Stimulated activated CD4-positive, alpha-beta T cell treated with anti-CD3 and anti-CD28 coated beads, TNF-alpha, amount 100 ng/mL, for 1 hour (primary cell): ENCODE measurements at places on chromosomes 6 and 20.

DNA sequence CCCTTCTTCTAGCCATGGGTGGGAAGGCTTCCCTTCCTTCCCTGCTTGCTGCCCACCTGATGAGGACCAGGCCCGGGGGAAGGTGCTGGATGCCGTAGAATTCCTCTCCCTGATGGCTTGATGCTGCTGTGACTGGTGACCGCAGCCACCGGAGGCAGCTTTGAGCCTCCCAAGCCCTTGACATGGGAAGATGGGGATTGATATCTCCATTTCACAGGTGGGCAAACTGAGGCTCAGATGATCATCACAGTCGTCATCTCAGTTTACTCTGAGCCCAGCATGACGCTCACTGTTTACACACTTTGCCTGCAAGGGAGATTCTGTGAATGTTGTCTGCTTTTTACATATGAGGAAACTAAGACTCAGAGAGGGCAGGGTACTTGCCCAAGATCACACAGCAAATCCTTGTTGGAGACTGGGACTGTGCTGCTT, 43.9 kb downstream of the SRC start:
- no peak for DNase-seq

- DNase-seq = no peak
Observed at GRCh38 chr6:133807501-133807900, 81.4 kb upstream of the TCF21 start.

DNA sequence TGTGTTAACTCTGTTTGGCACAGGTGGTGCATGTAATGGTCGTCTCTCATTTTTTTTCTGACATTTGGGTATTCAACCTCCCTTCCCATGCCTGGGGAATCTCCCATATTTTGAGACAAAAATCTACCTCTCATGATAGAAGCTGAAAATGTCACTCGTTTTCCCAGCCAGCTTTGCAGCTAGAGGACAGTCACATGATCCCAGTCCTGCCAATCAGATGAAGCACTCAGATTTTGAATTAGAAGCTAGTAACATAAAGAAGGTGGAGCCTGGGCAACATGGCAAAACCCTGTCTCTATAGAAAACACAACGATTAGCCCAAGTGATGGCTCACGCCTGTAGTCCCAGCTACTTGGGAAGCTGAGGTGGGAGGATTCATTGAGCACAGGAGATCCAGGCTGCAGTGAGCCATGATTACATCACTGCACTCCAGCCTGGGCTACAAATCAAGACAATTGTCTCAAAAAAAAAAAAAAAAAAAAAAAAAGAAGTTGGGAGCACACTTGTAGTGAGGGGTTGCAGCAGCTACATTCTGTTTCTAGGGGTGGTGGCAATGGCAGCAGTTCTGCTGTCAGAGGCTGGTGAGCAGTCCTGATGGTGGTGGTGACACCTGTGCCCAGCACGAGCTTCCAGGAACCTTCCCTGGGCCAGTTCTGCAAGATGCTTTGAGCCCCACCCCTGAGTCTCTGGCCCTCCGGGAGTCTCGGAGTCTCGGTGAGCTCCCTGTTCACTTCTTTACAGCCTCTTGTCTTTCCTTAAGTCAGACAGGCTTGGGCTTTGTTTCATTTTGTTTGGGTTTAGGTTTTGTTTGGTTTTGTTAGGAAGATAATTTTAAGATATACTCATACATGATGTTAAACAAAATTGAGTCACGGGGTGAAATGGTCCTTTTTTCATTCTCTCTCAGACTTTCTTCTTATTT, 94.1 kb upstream of the KCNG1 start:
- DNase-seq = no peak

GRCh38 chr6:11732036-11732631, 46.5 kb downstream of the ADTRP start:
- DNase-seq = no peak

- no peak for DNase-seq
Observed at GRCh38 chr20:19074356-19074755, 138.1 kb upstream of the SLC24A3 start.

- DNase-seq = no peak
Observed at GRCh38 chr20:25007491-25008305, 15.1 kb upstream of the APMAP start.

GRCh38 chr20:22576273-22576672, 8.1 kb downstream of the FOXA2 start:
- DNase-seq = no peak

GRCh38 chr6:27141529-27142015, 105.9 kb upstream of the PRSS16 start:
- no peak for DNase-seq

DNA sequence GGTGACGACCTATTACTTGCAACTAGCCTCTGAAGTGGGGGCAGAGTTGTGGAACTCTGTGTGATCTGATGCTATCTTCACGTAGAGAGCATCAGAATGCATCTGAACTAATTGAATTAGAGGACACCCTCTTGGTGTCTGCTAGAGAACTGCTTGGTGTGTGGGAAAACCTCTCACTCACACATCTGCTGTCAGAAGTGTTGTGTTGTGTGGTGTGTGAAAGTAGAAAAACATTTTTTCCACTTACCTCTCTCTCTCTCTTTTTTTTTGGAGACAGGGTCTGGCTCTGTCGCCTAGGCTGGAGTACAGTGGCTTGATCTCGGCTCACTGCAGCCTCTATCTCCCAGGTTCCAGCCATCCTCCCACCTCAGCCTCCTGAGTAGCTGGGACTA, 90.0 kb downstream of the CHMP4B start:
- DNase-seq = no peak

DNA sequence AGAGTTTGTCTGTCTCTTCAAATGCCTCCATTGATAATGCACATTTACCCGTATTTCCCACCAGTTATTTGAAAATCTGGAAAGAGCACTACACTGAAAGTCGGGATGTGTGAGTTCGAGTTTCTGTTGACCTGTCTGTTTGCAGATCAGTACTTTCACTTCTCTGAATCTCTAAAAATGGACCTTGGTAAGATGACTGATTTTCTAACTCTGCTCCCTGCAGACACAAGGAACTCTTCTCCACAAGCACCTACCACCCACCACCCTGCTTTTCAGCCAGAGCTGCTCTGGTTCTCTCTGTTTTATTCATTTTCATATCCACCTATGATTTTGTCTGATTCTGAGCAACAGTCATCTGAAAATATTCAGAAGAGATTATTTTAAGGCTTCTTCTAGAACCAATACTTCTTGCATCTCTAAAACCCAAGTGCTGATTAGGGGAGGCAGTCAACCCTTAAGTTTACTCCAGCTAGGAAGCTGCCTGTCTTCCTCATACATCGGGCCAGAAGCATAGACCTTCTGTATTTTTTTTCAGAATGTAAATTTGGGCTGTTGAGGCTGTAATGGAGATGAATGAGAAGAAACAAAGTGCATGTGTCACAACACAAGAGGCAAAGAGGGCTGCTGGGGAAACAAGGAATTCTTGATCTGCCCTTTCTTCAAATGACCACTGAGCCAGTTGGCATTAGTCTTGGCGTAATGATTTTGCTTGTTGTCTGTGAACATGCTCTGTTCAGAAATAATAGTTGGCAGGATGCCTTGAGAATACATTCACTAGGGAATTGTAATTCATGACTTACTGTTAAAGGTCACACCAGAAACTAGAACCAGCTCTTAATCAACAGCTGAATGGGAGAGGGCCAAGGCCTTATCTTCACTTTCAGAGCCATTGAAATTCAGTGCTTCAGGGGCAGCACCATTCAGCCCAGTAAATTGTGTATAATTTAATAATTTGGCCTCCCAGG, 85.4 kb upstream of the MYLIP start:
- DNase-seq = no peak

DNA sequence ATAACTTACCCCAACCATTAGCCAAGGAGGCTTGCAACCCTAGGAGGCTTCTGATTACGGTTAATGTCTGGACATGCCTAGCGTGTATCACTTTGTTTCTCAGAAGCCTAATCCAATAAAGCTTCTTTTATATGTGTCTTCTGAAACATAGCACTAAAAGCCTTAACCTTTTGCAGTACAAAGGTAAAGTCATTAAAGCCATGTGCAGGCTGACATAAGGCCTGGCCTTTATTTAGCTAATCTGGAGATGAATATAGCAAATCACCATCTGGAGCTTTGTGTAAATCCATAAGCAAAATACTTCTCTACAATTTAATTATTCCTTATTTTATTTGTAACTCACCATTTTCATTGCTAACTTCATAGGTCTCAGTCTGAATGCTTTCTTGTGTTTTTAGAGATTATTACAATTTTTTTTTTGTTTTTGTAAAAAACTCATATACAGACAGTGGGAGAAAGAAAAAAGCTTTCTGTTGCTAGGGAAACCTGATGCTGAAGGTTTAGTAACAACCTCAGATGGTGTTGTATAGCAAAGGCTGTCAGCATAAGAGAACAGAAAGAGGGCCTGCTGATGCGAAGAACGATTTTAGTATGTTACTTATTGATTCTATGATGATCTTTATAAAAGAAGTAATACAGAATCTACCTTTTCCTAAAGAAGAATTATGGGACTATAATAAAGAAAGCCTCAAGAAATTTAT, at the start of gene EYS:
Gene EYS, minus strand, starts transcription at position 101 of the 701 bp plus-strand sequence. CDS start 211,816 bp downstream, outside the sequence.
- DNase-seq = no peak

DNA sequence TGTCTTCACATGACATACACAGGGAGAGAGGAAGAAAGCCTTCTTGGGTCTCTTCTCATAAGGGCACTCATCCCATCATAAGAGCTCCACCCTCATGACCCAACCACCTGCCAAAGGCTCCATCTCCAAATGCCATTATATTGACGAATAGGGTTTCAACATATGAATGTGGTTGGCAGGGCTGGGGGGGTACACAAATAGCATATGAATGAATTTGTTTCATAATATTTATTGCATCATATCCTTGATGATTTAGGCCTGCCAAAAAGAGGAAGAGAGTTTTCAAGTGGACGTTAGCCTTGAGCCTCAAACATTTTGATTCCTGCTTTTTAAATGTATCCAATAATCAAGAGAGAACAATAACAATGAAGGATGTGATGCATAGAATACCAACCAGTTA, 26.2 kb upstream of the OPRM1 start:
- DNase-seq = no peak

- DNase-seq = no peak
Observed at GRCh38 chr20:56922497-56922896, 293.4 kb downstream of the TFAP2C start.

DNA sequence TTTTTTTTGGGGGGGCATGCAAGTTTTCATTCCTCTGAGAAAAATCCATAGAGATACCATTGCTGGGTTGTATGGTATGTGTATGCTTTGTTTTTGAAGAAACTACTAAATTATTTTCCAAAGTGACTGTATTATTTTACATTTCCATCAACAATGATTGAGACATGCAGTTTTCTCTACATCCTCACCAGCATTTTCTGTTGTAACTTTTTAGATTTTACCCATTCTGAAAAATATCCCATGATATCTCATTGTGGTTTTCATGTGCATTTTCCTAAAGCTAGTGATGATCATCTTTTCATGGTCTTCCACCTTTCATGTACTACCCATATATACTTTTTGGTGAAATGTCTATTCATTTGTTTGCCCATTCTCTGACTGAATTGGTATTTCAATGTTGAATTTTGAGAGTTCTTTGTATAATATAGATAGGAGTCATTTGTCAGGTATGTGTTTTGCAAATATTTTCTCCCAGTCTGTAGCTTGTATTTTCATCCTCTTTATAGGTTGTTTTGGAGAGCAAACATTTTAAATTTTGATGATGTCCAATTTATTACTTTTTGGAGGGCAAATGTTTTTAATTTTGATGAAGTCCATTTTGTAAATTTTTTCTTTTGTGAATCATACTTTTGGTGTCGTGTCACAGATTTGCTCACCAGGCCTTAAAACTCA, 827.5 kb upstream of the CITED2 start:
- no peak for DNase-seq

DNA sequence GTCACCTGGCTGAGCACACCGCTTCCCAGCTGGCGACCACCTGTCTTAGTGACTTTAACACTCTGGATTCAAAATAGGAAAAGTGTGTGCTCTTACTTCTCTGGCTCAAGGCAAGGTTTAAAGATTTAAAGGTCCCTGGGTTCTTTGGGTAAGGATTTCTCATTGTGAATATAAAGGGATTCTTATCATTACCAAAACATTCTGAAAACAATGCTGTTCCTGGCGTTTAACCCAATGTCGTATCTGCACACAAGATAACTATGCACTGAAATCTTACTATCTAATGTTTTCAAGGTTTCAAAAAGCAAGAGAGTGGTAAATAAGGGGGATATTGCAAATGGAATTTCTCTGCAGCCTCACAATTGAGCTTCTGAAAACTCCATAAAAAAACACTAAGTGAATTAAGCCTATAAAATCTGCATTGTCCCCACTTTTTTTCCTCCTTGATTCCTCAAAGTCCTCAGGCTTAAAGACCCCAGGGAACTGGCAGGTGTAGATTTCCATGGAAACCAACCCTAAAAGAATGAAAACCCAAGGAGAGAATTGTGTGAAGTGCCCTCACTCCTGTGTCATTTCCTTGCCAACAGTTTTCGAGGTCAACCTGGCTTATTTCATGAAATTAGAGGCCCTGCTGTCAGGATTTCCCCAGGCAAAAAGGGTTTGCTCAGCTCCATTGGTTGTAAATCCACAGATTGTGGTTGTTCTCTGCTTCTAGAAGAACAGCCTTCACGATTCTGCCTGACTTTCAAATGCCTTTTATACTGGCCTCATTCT, 44.0 kb downstream of the BMP2 start:
- no peak for DNase-seq

DNA sequence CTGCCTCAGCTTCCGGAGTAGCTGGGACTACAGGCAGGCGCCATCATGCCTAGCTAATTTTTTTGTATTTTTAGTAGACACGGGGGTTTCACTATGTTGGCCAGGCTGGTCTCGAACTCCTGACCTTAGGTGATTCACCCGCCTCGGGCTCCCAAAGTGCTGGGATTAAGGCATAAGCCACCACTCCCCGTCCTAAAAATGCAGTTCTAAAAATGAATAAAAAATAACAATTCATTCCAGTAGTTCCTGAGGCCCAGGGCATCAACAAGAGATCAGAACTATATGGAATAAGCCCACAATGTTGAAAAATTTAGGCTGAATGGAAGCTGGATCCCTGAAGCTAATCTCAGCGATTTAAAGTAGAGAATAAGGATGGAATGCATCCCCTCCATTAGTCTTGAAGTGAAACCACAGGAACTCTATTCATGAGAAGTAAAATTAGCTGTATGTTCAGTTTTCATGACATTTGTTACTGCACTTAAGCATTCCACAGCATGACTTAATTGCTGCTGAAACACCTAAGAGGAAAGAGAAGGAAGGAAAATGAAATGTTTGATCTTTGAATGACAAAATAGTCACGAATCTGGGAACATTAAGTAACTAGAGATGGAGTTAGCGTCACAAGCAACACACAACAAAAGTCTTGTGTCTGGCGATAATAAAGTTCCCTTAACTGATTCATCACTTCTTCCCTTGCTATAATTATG, 80.4 kb upstream of the RIPOR2 start:
- no peak for DNase-seq

DNA sequence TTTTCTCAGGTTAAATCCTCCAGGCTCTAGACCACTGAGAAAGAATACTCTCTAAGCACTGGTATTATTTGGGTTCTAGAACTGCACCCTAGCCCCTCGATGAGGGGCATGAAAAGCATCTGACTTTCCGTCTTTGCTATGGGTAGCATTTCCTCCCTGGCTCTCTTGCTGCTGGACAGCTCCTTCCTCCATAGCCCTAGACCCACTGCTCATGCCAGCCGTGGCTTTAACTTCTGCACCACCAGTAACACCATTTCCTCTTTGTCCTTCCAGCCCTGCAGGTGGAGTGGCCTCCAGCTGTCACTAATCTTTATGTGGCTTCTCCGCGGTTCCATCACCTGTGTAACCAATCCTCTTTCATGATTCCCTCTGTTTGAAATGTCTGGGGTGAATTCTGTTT, 194.9 kb downstream of the SCP2D1 start:
- no peak for DNase-seq

GRCh38 chr20:58448958-58449357, 59.9 kb downstream of the VAPB start:
- no peak for DNase-seq
